ENCODE measurements at places on chromosomes 1 and 21.

DNA sequence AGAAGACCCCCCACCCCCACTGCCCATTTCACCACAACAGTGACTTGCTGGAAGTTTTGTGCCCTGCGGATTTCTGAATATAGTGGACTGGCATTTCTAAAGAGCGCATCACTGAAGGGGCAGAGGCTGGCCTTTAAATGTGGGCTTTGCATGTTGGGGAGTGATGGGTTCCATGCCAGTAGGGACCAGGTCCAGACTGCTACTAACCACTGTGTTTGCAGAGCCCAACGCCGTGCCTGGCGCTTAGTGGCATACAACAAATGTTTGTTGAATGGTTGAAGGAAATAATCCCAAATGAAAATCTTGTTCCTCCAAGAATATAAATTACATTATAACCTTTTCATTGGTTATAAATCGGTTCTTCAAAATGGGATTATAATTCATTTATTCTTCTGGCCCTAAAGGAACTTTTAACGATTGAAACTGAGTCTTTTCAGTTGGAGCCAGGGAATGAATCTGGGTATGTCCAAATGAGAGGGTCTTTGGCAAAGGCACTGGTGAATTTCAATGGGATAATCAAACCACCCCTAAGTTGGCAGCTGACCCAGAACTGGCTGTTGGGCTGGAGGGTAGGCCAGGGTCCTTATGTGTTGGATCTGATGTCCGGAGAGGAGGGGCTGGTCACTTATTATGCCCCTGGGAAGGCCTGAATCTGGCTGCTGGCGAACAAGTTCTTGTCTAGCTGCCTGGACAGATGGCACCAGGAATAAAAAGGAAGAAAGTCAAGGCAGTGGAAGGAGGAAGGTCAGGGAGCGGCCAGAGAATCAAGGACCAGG, 13.8 kb upstream of the SDHB start:
- no peak for DNase-seq

GRCh38 chr1:18290740-18291412, 183.3 kb downstream of the IGSF21 start:
- no peak for DNase-seq

GRCh38 chr1:114522264-114522575, 11.2 kb upstream of the TRIM33 start:
- DNase-seq: no peak

DNA sequence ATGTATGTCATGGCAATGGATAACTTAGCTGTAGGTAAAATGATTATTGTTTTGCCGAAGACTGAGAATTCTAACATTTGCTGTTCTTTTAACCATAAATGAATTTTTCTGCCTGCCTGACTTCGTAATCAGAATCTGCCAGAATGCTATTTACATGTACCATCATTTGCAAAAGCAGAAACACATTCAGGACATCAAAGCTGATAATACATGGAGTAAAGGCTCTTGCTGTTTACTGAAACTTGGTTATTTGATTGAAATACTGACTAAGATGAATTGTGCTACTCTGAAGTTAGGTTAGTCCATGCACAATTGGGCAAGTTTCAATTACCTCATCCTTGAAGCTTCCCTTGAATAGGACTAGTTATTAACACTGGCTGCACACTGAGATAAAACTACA, 293.8 kb downstream of the PLA2G4A start:
- no peak for DNase-seq

GRCh38 chr1:204473400-204473965, 21.1 kb downstream of the PIK3C2B start:
- no peak for DNase-seq

DNA sequence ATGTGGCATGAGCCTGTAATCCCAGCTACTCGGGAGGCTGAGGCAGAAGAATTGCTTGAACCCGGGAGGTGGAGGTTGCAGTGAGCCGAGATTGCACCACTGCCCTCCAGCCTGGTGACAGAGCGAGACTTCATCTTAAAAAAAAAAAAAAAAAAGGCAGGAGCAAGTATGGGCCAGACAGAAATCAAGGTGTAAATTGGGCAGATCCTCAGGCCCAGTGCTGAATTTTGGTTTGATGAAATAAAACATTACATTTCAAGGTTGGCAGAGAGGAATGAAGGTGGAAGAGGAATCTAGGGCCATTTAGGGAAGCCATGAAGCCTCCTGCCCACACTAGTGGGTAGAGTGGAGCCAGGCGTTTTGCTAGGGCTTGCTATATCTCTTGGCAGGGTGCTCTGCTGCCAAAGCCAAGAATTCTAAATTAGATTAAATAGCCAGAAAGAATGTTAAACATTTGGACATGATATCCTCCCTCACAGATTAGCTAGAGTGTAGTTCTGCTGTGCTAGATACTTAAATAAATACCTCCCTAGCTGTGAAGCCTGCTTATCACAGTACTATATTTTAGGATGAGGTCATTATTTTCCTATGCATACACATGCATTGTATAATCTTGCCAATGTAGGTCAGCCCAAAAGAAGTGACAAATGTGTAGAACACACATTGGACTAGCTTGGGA, 16.6 kb upstream of the LGALS8 start:
- no peak for DNase-seq

GRCh38 chr1:244760471-244760870, 75.0 kb upstream of the COX20 start:
- DNase-seq: no peak

- DNase-seq: peak; percentile 8
Observed at GRCh38 chr1:93814059-93814794, 64.8 kb downstream of the DNTTIP2 start.

GRCh38 chr1:3344395-3344794, 110.1 kb upstream of the ARHGEF16 start:
- DNase-seq: no peak

DNA sequence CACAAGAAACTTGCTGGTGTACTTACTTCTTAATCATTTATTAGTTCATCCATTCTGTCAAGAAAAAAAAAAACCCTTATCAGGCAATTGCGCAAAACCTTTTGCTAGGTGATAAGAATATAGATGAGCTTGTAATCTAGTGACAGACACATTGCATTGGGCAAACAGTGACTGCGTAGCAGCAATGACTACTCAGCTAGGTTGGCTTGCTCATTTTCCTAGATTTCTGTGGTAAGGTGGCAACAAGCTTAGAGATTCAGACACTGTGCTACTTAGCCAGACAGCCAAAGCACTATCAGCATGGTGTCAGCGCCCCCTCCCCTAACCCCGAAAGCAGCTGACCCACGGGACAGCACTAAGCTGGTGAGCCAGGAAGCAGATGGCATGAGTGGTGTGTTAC, 203.1 kb downstream of the BARHL2 start:
- DNase-seq: no peak

DNA sequence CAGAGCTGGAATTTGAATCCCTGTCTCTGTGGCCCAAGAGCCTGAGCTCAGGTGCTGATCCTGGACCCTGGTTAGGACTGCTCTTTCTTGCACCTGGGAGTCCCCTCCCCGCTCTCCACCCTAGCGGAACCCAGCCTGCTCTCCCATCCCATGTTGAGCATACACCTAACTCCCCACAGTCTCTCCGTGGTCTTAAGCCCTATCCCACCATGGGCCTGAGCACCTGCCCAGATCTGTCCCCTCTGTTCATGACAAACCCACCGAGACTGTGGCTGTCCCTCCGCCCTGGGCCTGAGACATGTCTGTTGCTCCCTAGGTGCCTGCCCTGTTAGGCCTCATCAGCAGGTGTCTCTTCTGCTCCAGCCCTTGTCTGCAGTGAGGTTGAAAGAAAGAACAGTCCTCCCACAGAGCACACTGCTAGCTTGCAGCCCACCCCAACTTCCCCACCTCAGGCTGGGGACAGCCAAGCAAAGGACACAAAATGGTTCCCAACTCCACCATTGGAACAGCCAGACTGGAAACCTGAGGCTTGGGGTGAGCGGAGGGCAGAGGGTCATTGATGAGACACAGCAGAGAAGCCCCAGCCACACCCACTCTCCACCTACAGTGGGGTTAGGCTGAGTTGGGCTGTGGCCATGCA, 118.5 kb downstream of the MATN1 start:
- DNase-seq: no peak

GRCh38 chr1:84756001-84756400, 65.7 kb upstream of the SSX2IP start:
- no peak for DNase-seq

DNA sequence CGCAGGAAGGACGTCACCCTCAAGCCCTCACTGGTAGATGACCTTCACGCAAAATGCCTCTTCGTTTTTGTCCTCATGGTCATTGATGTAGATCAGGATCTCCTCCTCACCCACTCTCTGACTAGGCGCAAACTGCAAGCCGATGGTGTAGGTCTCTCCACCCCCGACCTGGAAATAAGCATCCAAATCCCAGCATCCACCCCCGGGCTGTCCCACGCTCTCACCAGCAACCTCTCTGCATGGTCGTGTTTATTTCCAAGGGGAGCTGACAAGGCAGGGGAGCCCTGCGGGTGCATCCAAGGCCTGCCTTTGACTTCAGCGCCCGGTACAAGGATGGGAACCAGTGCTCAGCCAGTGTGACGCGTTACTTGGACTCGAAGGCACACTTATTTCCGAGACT, 129.0 kb downstream of the NPHP4 start:
- no peak for DNase-seq

DNA sequence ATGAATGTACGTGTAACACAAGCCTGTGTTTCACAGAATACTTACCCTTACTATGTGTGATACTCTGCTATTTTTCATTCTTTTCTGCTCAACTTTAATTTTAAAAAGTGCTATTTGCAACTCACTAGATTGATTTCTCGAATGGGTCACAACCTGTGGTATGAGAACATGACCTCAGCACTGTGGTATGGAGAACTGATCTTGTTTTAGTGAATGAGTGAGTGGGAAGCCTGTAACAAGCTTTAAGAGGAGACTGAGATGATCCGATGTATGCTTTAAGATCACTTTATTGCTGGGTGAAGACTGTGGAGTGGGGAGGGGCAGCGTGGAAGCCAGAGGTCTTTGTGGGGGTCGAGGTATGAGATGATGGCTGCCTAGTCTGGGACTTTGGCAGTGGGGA, 21.6 kb downstream of the MECR start:
- no peak for DNase-seq

GRCh38 chr1:116825720-116826438, 71.6 kb downstream of the CD2 start:
- DNase-seq: no peak

DNA sequence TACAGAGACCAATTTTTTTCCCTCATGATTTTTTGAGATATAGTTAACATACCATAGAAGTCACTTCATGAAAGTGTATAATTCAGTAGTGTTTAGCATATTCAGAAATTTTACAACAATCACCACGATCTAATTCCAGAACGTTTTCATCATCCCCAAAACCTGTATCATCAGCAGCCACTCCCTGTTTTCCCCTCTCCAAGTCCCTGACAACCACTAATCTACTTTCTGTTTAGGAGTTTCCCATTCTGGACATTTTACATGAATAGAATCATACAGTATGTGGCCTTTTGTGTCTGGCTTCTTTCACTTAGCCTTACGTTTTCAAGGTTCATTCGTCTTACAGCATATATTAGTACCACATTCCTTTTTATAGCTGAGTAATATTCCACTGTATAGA, 204.2 kb upstream of the PLD5 start:
- DNase-seq: no peak

DNA sequence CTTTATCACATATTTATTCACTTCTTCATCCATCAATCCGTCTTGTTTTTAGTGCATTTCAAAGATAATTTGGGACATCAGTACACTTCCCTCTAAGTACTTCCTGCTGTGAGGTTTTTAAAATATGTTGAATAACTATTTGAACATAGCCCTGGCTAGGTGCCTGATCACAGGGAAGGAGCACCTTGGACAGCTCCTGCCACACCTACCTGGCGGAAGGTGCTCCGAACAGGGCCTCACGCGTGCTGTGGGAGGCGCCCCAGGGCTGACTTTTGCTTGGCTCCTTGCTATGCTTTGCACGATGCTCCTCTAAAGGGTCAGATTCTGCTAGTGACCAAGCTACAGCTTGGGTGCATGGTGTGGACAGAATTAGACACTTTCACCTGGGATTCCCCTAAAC, 4.9 kb upstream of the ATXN7L2 start:
- peak; percentile 23 for DNase-seq

DNA sequence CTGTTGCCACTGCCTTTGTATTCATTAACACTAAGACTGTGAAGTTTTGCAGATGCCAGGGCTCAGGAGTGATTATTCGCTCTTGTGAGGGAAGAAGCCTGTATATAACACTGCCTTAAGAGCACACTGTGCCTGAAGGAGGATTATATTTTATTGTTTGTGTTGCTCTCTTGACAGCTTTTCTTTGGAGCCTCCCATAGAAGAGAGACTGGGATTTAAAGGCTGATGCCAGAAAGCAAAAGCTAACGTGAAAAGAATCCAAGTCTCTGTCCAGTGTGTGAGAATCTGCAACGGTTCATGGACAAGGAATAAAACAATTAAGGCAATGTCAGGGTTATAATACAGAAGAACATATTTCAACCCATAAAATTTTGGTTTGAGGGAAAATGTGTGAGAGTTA, 316.8 kb downstream of the NFIA start:
- DNase-seq: no peak

DNA sequence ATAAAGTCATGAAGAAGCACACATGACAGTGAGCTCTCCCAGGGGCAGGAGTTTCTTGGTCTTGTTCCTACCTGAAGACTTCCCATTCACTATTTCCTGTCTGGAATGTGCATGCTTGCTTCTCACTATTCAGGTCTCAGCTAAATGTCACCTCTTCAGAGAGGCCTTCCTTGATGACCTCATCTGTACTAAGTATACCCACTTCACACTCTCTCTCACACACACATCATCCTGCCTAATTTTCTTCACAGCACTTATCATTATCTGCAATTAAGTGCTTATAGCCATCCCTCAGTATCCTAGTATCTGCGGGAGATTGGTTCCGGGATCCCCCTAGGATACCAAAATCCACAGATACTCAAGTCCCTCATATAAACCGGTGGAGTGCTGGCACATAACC, 146.4 kb upstream of the IVNS1ABP start:
- no peak for DNase-seq

GRCh38 chr1:3858231-3858981, 1.1 kb downstream of the DFFB start:
- no peak for DNase-seq

DNA sequence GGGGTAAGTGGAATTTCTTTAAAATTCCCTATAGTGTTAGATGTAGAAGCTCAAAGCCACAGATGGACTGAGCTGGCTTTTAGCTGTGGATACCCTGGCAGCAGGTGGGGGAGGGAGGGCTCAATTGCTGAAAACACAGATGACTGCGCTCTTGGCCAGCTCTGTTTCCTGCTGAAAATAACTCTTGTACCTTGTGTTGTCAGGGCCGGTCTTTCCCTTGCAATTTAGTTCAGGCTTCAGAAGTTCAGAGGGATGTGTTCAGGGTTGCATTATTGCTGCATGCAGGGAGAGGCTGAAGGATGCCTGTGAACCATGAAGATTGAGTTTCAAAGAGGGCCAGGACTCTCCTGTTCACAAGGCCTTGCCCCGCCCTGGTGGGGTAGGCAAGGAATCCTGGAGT, 58.1 kb upstream of the GCLM start:
- no peak for DNase-seq

DNA sequence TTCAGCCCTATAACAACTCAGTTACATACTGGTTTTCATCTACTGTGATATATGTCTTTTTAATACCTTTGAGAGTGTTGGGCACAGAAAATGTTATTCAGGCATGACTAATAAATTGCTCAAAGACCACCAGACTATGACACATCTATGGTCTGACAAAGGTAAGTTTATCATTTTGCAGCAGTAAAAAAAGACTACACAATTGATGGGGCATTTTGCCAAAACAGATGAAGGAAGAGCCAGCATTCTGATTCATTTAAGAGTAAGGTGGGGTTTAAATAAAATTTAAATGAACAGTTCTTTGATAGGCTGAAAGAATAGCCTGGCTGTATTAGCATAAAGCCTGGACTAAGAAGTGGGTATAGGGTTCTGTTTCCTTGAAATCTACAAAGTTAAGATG, 8.8 kb upstream of the RNPC3 start:
- DNase-seq: no peak
